Activated T-cell treated with anti-CD3 and anti-CD28 coated beads for 4 hours (primary cell): ENCODE measurements at places on chromosomes 4 and X.

DNA sequence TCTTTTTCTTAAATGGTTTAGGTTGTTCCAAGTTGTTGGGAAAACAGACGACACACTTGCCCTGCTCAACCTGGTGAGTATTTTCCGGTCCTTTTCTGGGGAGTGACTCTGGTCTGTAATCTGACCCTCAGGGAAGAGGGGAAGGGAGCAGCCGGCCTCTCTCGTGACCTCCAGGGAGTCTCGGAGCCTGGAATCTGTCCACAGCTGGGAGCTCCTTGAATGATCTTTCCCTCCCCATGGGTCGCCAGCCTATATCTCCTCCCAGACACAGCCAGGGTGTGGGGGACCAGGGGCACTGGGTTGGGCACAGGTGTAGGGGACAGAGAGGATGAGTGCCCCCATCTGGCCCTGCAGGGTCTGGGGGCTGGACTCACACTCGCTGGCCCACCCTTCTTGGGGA, 18.9 kb downstream of the TMEM175 start:
- no peak for DNase-seq

DNA sequence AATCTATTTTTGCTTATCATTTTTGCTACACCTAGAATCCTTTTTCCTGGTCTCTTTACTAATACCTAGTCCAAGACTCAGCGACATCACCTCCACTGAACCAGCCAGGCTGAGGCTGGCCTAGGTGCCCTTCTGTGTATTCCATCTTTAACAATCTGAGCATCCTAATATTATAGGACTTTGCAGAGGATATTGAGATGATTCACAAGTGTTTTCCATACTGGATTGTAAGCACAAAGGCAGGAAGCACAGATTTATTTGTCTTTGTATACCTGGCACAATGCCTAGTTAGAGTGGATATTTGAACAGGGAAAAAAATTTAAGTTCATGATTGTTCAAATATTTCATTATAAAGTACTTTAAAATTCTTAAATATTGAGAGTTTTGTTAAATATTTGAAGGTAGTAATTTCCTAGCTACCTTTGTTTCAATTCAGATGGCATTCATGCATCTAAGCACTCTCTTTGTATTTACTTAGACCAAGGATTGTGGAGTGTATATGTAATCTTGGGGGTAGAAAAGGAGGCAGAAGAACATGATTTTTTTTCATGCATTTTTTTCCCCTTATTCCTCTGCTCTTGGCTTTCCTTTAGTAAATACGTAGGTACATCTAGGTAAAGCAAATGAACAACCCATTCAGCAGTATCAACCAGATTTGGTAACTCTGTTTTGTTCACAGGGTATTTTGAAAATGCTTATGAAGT, 18.4 kb downstream of the SMARCA5 start:
- no peak for DNase-seq

DNA sequence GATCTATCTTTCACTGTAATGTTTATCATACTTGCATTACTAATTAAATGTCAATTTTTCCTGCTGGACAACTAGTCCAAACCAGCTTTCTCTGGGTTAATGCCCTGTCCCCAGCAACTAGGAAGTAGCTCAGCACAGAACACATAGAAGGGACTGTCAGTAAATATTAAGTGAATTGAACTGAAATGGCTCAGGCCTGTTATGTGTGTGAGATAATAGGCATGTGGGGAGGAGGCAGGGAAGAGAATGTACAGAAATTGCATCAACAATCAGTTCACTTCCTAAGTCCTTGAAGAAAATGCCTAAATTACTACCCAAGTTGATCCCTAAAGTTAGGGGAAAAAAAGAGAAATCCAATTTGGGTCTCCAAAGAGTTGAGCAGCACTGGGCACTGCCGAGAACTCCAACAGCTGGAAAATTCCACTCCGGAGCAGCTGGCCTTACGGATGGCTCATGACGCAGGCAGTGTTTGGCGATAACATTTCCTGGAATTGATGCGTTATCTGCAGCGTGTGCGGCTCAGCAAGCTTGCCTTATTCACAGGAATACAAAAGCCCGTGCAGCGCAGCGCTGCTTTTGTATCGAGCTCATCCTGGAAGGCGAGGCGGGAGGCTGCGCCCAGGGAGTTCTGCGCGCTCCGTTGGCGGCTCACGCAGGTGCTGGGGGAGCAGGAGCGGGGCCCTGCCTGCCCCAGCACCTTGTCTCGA, 297.3 kb upstream of the LCORL start:
- DNase-seq = no peak

DNA sequence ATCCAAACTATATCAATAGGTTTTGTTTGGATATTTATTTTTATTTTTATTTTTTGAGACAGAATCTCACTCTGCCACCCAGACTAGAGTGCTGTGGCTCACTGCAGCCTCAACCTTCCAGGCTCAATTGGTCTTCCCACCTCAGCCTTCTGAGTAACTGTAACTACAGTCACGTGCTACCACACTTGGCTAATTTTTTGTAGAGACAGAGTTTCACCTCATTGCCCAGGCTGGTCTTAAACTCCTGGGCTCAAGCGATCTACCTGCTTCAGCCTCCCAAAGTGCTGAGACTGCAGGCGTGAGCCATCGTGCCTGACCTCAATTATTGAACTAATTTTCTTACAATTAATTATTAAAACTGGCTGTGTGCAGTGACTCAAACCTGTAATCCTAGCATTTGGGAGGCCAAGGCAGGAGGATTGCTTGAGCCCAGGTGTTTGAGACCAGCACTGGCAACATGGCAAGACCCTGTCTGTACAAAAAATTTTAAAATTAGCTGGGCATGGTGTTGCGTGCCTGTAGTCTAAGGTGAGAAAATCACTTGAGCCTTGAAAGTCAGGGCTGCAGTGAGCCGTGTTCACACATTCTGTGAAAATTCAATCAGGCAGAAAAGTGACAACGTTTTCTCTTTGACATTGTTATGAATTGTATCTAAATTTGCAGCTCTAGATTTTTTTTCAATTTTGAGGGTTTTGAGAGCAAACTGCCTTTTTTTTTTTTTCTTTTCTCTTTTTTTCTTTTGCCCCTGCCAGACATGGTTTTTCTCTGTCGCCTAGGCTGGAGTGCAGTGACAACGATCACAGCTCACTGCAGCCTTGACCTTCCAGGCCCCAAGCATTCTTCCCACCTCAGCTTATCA, 66.0 kb downstream of the UBE2K start:
- DNase-seq = no peak

DNA sequence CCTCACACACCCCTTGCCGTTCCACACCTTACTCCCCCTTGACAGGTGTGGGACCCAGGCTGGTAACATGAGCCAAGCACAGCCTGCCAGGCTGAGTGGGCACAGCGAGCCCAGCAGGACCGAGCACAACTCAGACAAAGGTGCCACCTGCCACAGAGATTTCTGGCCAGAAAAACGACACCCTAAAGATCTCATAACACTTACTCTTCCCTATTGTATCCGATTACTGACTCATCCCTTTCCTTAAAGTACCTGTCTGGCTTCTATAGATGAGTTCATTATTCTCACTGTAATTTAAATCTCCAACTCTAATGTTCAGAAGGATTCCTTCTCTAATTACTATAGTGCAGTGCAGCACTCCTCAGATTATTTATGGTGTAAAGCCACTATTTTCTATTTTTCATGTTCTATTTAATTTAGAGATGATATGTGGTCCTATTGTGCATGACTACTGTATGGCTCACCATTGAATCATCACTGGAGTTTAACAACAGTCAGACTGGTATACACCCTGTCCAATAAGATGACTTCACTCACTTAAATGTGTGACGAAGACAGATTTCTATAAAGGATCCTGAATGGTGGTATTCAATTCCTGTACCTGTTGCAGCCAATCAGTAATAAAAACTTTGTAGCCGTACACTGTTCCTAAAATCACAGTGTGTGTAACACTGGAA, 7.6 kb upstream of the SYTL5 start:
- no peak for DNase-seq

GRCh38 chr4:88818631-88819470, 121.2 kb upstream of the NAP1L5 start:
- peak; percentile 34 for DNase-seq

GRCh38 chr4:38925492-38926413, 58.1 kb downstream of the FAM114A1 start:
- no peak for DNase-seq

- DNase-seq = no peak
These were observed 307 bp upstream of the ATRX start for GRCh38 chrX:77786365-77786680.
